ENCODE measurements at places on chromosomes 6 and 20. TPM values are rescaled to one million over a fixed set of nuclear protein-coding genes. Genes with fewer than 3 reads are reported as not detected.
A peak's percentile ranks its signal among the peaks of the same experiment; 100 is the strongest.

The TMC2 gene
- not detected for total RNA-seq

DNA sequence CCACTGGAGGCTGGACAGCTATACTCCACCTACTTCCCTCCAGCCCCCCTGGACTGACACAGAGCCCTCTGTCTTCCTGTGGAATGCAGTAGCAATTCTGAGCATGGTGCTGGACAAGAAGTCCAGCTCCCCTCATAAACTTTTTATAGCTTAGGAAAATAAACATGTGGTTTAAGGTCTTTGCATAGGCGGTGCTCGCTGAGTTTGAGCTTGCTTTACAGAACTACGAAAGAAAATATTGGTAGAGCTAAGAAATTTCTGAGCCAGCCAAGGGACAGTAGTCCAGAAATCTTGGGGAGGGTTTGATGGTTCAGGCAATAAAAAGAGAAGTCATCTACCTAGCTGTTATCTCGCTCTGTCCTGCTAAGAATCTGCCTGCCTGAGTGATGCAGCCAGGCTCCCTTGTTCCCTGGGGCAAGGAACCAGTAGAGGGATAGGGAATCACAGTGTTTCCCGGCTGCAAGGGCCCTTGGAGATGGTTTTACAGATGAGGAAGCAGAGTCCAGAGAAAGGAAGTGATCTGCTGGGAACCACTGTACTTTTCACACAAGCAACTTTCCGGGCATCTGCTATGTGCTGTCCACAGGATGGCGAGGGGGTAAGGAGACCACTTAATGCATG lies 343.4 kb downstream of the CDC5L start:
- DNase-seq = no peak

DNA sequence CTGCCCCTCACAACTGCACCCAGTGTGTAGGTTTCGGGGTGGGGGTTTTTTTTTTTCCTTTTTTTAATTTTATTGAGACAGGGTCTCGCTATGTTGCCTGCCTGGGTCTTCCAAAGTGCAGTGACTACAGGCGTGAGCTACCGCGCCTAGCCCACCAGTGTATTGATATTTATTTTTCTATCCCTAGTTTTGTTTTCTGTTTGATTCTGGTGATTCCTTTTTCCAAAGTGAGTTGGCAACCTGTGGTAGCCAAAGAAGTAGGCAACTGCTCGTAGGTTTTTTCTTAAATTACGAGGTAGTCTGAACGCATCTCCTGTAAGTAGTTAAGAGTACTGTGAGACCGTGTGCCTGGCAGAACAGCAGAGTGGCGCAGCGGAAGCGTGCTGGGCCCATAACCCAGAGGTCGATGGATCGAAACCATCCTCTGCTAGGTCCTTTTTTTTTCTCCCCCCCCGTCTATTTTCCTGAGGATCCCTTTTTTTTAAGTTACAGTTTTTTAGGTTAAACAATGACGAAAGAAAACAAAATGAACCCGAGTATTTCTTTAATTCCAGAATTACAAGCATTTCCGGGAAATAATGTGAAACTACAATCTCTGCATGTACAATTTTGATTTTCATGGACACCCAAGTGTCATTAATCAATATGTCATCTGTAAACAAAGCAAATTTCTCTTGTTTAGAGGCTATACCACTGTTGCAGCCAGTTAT lies 78.7 kb upstream of the BTN3A2 start:
- peak; percentile 95 for DNase-seq

DNA sequence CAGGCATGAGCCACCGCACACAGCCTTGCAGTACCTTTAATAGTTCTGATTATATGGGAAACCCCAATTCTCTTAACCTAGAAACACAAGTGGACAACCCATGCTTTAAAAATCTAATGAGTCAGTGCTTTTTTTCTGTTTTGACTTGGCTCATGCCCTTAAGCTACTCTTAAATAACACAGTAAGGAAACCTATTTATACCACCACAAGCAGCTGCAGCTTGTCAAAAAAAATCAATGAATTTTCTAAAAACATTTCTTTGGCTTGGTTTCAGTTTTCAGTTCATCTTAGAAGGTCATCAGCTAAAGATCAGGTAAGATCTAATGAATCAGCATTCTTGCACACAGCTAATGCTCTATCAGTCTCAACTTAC lies 124.1 kb upstream of the DST start:
- no peak for DNase-seq

DNA sequence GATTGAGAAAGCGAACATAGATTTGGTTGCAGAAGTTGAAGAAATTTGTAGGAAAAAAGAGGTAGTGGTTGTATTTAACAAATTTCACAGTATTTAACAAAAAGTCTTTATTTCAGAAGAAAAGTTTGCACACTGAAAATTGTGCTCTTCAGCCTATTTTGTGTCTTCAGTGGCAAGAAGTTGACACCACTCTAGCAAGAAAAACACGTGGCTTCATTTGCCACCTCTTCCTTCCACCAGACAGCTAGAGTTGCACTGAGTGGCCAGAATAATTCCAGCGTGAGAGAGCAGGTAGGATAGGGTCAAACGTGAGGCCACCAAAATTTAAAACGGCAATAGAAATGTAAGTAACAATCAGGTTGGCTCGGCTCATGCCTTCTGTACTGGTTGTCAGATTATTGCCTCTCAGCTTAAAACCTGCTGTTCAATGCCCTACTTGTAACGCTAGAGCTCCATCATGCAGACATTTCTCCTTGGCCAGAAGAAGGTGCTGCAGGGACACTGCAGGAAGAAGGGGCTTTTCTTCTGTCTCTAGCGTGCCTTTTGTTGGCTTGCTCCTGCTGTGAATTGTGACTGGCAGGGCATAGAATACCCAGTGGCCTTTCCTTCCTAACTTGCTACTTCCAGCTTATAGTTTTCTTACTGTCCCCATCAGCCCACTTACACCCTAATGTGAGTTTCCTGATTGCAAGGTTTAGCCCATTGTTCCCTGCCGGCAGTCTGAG lies 12.1 kb downstream of the TRAPPC3L start:
- DNase-seq = no peak

Measured in stomach (tissue), 19 donors.